Right ventricle myocardium superior (tissue), 1 donor: ENCODE measurements at places on chromosomes 7 and 10. TPM values are rescaled to one million over a fixed set of nuclear protein-coding genes. Genes with fewer than 3 reads are reported as not detected.

PNLIPRP2 gene
- not detected for total RNA-seq

ST8SIA6 gene
- 6.3 TPM for total RNA-seq

OR6V1 gene
- total RNA-seq: not detected

PKD1L1 gene
- 1.9 TPM for total RNA-seq

PON1 gene
- not detected for total RNA-seq

IQCE gene
- 9.9 TPM for total RNA-seq

ZNF365 gene
- total RNA-seq: not detected

H2BK1 gene
- total RNA-seq: not detected

TRDMT1 gene
- total RNA-seq: 4.5 TPM

HOXA5 gene
- total RNA-seq: 0.62 TPM

P4HA1 gene
- 79.2 TPM for total RNA-seq

SPDYE11 gene
- total RNA-seq: not detected

PIP gene
- not detected for total RNA-seq

MCM10 gene
- total RNA-seq: 0.30 TPM

PRPS1L1 gene
- total RNA-seq: not detected

CLRN3 gene
- total RNA-seq: not detected

ADIRF gene
- 43.2 TPM for total RNA-seq

RNF133 gene
- 0.51 TPM for total RNA-seq

HGF gene
- 1.6 TPM for total RNA-seq

NUTM2E gene
- not detected for total RNA-seq

AKR1D1 gene
- total RNA-seq: not detected

HMX3 gene
- total RNA-seq: not detected

NUP42 gene
- total RNA-seq: 19.7 TPM

CFAP70 gene
- 1.5 TPM for total RNA-seq

ABCB4 gene
- 5.0 TPM for total RNA-seq

HDAC9 gene
- 22.8 TPM for total RNA-seq

LRRD1 gene
- total RNA-seq: not detected
